Fibroblast of skin of right quadriceps (primary cell): ENCODE measurements at places on chromosomes 16 and 17.

GRCh38 chr16:88379694-88380040 is 3.1 kb upstream of the ZNF469 start:
- no peak for DNase-seq

DNA sequence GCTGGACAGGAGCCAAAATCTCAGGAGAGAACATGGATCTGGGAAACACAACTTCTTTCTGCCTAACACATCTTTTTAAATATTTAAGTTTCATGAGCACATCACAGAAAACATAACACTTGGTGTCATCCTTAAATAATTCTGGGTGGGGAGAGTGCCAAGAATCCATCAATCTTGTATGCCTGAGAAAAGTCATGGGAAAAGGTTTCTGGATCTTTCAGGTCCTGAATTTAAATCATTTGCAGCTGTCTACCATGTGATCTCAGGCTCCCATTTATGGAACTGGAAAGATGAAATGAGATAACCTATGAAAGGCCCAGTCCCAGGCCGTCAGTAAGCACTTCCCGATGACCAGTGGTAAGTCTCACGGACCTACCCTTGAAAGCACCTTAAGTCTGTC is 15.1 kb downstream of the CDH11 start:
- peak; percentile 68 for DNase-seq

GRCh38 chr17:14351493-14351892 is 50.6 kb downstream of the HS3ST3B1 start:
- DNase-seq, result no peak

- DNase-seq, result no peak
Observed at GRCh38 chr17:10144456-10144855, 54.0 kb downstream of the GAS7 start.
